ENCODE measurements at places on chromosomes 3 and 15.

- no peak for DNase-seq
Measured at GRCh38 chr3:188154809-188155574, 1.0 kb downstream of the LPP start.

- no peak for DNase-seq
Measured at GRCh38 chr15:96307856-96308394, 22.6 kb upstream of the NR2F2 start.

DNA sequence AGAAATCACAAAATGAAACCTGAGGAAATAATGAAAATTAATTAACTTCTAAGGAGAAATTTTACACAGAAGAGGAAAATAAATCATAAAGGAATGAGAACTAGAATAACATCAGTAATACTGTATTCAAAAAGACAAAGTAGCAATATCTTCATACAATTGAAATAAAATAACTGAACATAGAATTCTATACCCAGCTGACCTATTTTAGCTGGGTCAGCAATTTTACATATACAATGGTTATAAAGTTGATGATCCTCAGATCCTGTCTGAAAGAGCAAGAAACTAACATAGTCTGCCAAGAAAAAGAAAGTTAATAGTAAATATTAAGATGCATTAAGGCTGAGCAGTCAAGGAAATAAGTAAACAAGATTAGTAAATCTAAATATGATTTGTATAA lies 93.0 kb upstream of the P3H2 start:
- DNase-seq: no peak

- DNase-seq: no peak
Measured at GRCh38 chr3:74287557-74287956, 326.9 kb downstream of the CNTN3 start.

- no peak for DNase-seq
Measured at GRCh38 chr3:138394686-138395085, 39.7 kb upstream of the ESYT3 start.

GRCh38 chr3:105944721-105945120 lies 75.9 kb upstream of the CBLB start:
- no peak for DNase-seq

DNA sequence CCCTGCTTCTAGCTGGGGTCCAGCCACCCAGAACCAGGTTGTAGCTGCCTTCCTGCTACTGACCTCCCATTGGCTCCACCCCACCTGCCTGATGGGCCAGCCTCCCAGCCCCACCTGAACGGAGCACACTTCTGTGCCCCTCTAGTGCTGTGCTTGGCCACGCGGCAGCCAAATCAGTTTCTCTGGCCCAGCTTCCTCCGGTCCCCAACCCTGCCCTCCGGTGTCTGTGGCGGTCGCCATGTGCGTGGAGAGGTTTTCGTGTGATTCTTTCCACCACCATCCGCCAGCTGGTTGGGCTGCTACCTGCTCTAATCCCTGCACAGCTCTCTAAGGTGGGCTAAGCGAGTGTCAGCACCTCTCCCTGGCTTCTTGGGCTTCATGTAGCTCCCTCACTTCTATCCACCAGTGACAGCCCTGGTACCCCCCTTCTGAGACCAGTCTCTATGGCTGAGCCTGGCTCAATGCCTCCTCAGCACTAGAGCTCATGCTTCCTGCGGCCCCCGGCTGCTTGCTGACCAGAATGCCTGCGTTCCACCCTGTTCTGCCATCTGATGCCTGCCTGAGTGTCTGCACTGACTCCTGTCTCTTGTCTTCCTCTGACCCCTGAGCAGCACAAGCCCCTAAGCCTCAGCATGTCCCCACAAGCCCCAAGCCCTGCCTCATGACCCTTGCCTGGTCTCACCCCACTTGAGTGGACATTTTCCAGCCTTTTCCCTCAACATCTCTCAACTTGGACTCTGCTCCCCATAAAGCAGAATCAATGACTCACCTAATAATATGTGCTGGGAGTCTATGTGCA lies 23.2 kb upstream of the MAGEF1 start:
- no peak for DNase-seq

GRCh38 chr3:169026543-169027182 lies 636.8 kb downstream of the MECOM start:
- DNase-seq: no peak

DNA sequence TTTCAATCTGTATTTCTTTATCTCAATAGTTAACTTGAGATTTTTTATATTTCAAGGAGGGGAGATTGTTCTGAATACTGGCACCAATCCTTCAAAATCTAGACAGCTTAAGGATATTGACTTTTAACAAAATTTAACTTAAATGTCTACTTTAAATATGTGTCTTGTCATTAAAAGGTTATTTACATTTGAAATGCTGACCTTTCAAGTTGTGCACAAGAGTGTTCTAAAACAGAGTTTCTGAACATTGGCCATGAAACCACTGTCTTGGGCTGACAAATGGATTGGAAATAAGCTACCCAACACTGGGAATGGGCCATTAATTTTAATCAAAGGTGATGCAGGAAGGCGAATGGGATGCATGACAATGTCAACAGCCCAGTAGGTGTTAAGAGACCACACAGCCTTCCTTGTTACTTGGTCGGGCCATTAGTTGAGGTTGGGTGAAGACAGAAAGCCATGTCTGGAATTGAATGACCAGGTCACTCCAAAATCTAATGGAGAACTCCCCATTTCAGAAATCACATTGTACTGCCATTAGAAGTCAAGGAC lies 128.5 kb downstream of the CDIN1 start:
- DNase-seq: no peak

GRCh38 chr15:101615986-101616848 lies 36.0 kb downstream of the TM2D3 start:
- DNase-seq: no peak

- no peak for DNase-seq
Measured at GRCh38 chr3:162612991-162613390, 1116.4 kb downstream of the OTOL1 start.

GRCh38 chr15:69941301-69941605 lies 156.5 kb downstream of the TLE3 start:
- no peak for DNase-seq
